ENCODE measurements at places on chromosomes 1 and 21. TPM values are rescaled to one million over a fixed set of nuclear protein-coding genes. Genes with fewer than 3 reads are reported as not detected.

C1orf52 gene
- 13.0 TPM for total RNA-seq

FCGR3B gene
- total RNA-seq: not detected

IL19 gene
- not detected for total RNA-seq

C21orf91 gene
- total RNA-seq: 18.1 TPM

TPR gene
- total RNA-seq: 63.9 TPM

RAB42 gene
- 5.0 TPM for total RNA-seq

COL8A2 gene
- 15.2 TPM for total RNA-seq

ZNF683 gene
- total RNA-seq: not detected

NBPF14 gene
- 68.4 TPM for total RNA-seq

ATP6V1G3 gene
- total RNA-seq: 0.36 TPM

CRABP2 gene
- 9.1 TPM for total RNA-seq

KCNE1 gene
- 0.29 TPM for total RNA-seq

MAP1LC3C gene
- total RNA-seq: 0.29 TPM

EPHA10 gene
- not detected for total RNA-seq

C1orf87 gene
- total RNA-seq: not detected

SLC6A9 gene
- 18.5 TPM for total RNA-seq

LCE1C gene
- total RNA-seq: not detected

TMEM82 gene
- not detected for total RNA-seq

F11R gene
- 1.2 TPM for total RNA-seq
